ENCODE measurements at places on chromosomes 1 and 21. TPM values are rescaled to one million over a fixed set of nuclear protein-coding genes. Genes with fewer than 3 reads are reported as not detected.

Gene LENEP
- 0.91 TPM for total RNA-seq

Gene DNAJC6
- total RNA-seq = 4.1 TPM

Gene GON4L
- 91.9 TPM for total RNA-seq

- H3K36me3 ChIP-seq = peaks cover 21% of the 10 kb centered on the region
- peak; percentile 64 for DNase-seq
- H3K27ac ChIP-seq = peak overlapping the region; percentile 86
- H3K4me1 ChIP-seq = peaks cover 43% of the 10 kb centered on the region
Observed at GRCh38 chr1:21278860-21279845, 11.1 kb downstream of the ECE1 start.

DNA sequence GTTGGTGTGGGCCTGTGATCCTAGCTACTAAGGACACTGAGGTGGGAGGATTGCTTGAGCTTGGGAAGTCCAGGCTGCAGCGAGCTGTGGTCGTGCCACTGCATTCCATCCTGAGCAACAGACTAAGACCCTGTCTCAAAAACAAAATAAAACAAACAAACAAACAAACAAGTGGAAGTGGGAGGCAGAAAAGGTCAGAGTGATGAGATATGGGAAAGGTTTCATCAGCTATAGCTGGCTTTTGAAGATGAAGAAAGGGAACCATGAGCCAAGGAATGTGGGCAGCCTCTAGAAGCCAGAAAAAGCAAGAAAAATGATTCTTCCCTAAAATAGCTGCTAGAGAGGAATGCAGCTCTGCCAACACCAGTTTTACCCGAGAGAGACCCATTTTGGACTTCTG lies 10.6 kb upstream of the NUCKS1 start:
- H3K36me3 ChIP-seq = peaks cover 6% of the 10 kb centered on the region
- DNase-seq = no peak
- H3K4me1 ChIP-seq = peaks cover 6% of the 10 kb centered on the region
- no peaks in the 10 kb centered on the region for H3K27me3 ChIP-seq
- H3K4me3 ChIP-seq = no peak overlapping the region
- H3K27ac ChIP-seq = no peak overlapping the region

GRCh38 chr1:54499360-54500106 lies 48.5 kb upstream of the ACOT11 start:
- no peaks in the 10 kb centered on the region for H3K36me3 ChIP-seq
- H3K27me3 ChIP-seq = peaks cover 66% of the 10 kb centered on the region
- H3K27ac ChIP-seq = no peak overlapping the region
- H3K4me3 ChIP-seq = peak overlapping the region; percentile 42
- peak; percentile 64 for DNase-seq

GRCh38 chr1:5950994-5951785 lies 41.0 kb downstream of the NPHP4 start:
- H3K27me3 ChIP-seq = no peaks in the 10 kb centered on the region
- H3K36me3 ChIP-seq = peaks cover 13% of the 10 kb centered on the region
- H3K27ac ChIP-seq = no peak overlapping the region

Data from activated CD8-positive, alpha-beta memory T cell treated with anti-CD3 and anti-CD28 coated beads, Interleukin-2, amount 10 ng/mL, durations not matched to agents 7 days and 5 days (primary cell).